ENCODE measurements at places on chromosomes 13 and 19.

- H3K27ac ChIP-seq: no peak overlapping the region
- no peak for DNase-seq
- H3K27me3 ChIP-seq: no peaks in the 10 kb centered on the region
- no peaks in the 10 kb centered on the region for H3K36me3 ChIP-seq
- H3K4me1 ChIP-seq: no peaks in the 10 kb centered on the region
These were observed 115.1 kb upstream of the CACNA1A start for GRCh38 chr19:13621413-13621812.

GRCh38 chr19:54439174-54439851 lies 9.7 kb upstream of the LENG8 start:
- H3K4me3 ChIP-seq: no peak overlapping the region
- no peaks in the 10 kb centered on the region for H3K4me1 ChIP-seq
- no peak overlapping the region for H3K27ac ChIP-seq
- H3K27me3 ChIP-seq: no peaks in the 10 kb centered on the region
- no peak for DNase-seq

- H3K4me3 ChIP-seq: no peak overlapping the region
- DNase-seq: no peak
- peaks cover 33% of the 10 kb centered on the region for H3K27me3 ChIP-seq
These were observed 2.6 kb downstream of the PLIN4 start for GRCh38 chr19:4515732-4516131.

DNA sequence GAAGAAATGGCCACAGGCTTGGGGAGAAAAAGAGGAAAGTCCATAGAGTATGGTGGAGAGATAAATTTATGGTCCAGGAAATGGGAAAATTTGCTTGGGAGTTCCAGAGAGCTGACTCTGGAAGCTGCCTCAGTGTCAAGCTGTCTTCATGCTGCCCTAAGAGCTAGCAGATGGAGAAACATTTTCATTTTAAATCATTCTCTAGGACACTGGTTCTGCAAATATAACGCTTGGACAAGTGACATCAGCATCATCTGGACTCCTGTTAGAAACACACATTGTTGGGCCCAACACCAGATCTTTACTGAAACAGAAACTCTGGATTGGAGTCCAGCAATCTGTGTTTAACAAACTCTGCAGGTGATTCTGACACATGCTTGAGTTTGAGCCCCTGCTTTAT lies 592.0 kb upstream of the KLF12 start:
- no peaks in the 10 kb centered on the region for H3K4me1 ChIP-seq
- H3K4me3 ChIP-seq: no peak overlapping the region
- H3K36me3 ChIP-seq: no peaks in the 10 kb centered on the region
- no peak overlapping the region for H3K27ac ChIP-seq
- H3K27me3 ChIP-seq: no peaks in the 10 kb centered on the region
